ENCODE measurements at places on chromosomes 4 and X.

DNA sequence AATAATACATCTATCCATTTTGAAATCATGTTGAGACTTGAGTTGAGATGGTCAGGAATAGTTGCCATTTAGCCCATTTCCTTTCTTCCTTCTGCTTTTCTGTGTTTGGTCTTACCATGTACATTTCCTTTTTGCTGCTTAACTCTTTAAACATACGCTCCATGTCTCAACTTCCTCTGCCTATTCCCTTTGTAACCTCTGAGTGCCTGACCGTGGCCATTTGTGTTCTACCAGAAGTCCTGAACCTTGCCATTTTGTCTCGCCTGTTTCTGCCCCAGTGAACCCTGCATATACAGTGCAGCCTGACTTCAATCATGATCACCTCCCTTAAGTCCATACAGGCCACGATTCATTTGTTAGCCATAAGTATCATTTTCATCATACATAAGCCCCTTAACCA is 169.0 kb downstream of the RAPGEF2 start:
- DNase-seq, result no peak

DNA sequence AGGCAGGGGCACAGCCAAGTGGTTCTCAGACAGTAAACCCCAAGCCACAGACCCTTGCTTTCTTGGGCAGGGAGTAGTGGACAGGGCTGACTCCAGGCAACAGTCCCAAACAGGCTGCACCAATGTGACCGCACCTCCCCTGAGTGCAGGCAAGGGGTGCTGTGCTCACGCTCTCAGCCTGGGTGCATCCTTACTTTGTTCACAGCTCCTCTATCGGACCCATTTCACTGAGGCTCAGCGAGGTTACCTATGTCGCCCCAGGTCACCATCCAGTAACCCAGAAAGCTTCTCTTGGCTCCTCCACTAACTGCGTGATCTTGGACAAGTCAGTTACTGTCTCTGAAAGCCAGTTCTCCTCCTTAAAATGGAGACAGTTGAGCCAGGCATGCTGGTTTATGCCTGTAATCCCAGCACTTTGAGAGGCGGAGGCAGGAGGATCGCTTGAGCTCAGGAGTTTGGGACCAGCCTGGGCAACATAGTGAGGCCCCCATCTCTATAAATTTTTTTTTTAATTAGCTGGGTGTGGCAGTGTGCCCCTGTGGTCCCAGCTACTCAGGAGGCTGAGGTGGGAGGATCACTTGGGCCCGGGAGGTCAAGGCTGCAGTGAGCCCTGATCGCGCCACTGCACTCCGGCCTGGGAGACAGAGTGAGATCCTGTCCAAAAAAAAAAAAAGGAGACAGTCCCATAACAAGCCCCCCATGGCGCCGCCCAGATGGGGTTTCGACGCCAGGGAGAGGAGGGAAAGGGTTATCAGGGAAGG is 823 bp upstream of the MAN2B2 start:
- DNase-seq, result no peak

DNA sequence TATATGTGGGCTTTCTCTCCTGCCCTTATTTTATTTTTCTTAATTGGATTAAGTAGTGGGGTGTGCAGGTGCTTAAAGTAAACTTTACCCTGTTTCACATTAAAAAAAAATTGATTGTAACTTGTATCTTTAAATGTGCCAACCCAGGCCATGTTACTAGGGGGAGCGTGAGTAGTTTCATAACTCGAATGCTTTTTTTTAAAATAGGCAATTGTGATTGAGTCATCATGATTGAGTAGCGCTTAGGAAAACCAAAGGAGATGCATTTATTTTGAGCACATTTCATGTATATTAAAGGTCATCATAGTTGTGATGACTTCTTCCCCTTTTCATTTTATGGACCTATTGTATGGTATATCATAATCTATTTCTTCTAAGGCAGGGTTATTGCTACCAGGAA is 32.2 kb downstream of the GPAT3 start:
- DNase-seq, result no peak

GRCh38 chr4:68433582-68433981 is 13.7 kb upstream of the TMPRSS11E start:
- DNase-seq, result no peak

- no peak for DNase-seq
Observed at GRCh38 chrX:117196481-117196880, 733.7 kb upstream of the CT83 start.

DNA sequence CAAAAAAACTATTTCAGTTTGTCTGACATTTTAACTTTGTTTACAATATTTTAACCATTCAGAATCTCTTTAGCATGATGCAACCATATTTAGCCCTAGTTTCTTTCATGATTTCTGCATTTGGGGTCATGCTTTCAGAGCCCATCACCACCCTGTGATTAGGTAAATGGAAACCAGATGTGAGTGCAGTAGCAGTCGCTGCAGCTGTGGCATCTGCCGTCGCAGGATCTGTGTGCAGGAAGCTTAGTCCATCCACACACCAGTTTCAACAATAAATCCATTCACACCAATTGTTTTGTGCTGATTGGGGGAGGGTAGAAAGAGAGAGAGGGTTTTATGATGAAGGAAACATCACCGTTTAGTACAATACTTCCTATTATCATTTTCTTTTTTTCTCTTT is 130.5 kb downstream of the CPEB2 start:
- no peak for DNase-seq

DNA sequence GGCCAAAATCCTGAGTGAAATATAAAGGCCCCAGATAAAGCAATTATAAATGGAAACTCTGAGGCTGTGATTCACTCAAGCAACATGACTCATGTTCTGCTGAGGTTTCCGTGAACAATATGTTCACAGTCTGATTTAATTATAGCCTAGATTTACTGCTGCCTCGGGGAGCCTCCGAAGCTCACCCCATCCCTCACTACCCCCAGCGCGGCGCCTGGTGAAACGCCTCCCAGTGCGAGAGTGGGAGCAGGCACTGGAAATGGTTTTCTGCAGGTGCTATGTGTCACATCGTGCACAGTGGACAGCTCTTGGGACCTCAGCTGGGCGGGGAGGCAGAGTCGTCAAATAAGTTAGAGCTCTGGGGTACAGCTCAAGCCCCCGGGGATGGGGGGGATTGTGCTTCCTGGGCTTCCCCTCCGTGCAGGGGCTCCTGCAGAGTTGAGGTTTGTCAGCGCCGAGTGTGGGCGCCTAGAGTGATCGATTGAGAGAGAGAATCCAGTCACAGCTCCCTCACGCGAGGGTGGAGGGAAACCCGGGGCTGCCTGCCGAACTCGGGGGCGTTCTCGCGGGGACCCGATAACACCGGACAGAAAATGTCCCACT is 110.6 kb downstream of the PHKA2 start:
- peak; percentile 76 for DNase-seq

DNA sequence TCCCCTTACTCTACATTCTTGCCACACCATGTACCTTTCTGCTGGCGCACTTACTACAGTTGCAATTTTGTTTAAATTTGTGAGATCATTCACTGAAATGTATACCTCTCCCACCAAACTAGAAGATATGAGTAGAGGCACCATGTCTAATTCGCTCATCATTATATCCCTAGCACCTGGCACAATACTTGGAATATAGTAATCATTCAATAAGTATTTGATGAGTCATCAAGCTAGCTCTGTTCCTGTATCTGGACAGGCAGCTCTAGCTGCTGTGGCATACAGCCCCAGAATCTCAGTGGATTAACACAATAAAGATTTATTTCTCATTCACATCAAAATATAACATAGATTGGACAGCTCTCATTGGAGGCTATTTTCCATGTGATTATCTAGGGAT is 245.9 kb downstream of the IDS start:
- peak; percentile 39 for DNase-seq

GRCh38 chr4:126784966-126785580 is 847.7 kb upstream of the INTU start:
- DNase-seq, result no peak

GRCh38 chrX:119539872-119540271 is 25.3 kb downstream of the STEEP1 start:
- DNase-seq, result no peak

- no peak for DNase-seq
Observed at GRCh38 chr4:85778632-85779131, 303.7 kb downstream of the ARHGAP24 start.

GRCh38 chr4:168451331-168451730 is 29.0 kb downstream of the DDX60L start:
- no peak for DNase-seq

DNA sequence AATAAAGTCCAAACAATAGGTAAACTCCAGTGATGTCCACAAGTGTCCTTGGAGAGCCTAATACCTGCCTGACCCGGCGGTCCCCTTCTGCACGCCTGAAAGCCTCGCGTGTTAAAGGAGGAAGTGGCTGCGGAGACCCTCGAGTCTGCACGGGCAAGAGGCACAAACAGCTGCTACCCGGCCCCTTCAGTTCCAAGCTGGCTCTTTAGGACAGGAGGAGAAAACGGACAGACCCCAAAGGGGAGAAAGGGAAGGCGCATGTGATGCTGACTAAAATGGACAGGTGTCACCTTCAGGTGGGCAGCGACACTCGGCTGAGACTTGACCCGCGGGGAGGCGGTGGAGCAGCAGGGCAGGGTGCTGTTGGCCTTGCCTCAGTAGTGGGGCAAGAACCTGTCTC is 102.7 kb upstream of the TENM3 start:
- DNase-seq, result peak; percentile 11

GRCh38 chr4:10083861-10084641 is 32.5 kb downstream of the WDR1 start:
- no peak for DNase-seq

- DNase-seq, result no peak
Observed at GRCh38 chr4:175166020-175166419, 247.9 kb downstream of the ADAM29 start.

- DNase-seq, result peak; percentile 50
Observed at GRCh38 chrX:43661521-43662240, 5.6 kb downstream of the MAOA start.

GRCh38 chrX:15816886-15817285 is 26.6 kb downstream of the ZRSR2 start:
- DNase-seq, result peak; percentile 78

DNA sequence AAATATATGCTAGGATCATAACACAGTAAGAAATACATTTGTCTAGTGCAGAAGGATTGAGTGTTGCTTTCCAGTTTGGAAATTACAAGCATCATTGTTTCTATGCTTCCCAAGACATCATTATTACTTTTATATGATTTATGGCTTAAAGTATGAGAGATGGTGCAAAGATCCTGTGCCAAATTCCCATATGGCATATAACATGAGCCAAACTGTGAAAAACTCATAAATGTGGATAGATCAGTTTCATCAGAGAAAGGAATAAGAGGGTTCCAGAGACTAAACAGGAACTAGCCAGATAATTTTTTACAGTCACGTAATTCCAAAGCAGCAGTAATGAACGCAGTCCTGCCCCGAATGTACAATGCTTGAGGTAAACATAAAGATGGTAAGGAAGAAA is 126.3 kb downstream of the PRDM5 start:
- DNase-seq, result no peak

DNA sequence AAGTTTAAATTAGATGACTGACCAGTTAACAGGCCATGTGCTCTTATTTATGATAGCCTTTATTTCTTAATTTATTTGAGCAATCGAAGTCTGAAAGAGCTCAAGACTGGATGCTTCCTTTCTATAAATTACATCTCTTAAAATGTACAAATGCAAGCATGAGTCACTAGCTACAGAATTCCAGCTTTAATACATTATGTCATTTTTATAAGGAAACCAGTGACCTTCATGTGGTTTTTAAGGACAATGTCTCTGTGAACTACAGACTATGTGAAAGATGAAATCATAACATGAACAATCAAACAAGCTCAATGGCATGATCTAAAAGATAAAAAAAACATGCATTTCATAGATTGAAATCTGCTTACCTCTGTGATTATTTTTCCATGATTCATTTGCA is 15.4 kb downstream of the HTR2C start:
- no peak for DNase-seq

DNA sequence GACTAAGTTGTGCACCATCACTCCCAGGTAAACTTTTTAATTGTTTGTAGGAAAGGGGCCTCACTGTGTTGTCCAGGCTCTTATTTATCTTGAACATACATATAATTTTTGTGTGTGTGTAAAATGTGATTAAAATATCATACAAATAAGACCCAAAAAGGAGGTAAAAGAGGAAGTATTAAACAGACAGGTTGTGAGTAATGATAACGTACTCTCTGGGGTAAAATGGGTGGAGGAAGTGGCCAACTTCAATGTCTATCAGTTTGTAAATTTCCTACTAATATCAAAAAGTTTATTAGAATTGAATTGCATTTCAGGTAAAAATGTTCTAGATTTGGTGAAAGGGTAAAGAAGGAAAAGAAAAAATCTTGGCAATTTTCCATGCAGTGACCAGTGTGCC is 48.8 kb downstream of the SULT1E1 start:
- DNase-seq, result no peak

DNA sequence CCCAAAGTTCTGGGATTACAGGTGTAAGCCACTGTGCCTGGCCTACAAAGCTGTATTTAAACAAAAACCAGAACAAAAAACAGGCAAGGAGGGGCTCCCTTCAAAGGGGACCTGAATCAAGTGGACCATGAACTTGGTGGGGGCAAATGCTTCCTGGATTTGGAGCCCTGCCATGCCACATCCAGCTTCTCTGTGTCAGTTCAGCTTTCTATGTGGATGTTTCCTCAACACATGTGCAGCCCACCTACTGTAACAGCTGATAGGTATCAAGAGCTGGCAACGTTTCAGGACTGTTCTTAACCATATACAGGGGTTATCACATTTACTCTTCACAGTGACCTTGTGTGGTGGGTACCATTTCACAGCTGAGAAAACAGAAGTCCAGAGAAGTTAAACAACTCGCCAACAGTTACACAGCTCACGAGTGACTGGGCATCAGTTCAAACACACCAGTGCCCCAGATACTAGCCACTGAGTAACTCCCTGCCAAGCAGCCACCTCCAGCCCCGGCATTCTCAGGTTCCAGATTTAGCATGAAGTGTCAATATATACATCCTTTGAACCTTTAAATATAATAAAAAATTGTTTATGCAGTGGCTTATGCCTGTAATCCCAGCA is 7.5 kb downstream of the GPR143 start:
- no peak for DNase-seq

GRCh38 chrX:13420545-13421183 is 100.8 kb upstream of the ATXN3L start:
- DNase-seq, result no peak

DNA sequence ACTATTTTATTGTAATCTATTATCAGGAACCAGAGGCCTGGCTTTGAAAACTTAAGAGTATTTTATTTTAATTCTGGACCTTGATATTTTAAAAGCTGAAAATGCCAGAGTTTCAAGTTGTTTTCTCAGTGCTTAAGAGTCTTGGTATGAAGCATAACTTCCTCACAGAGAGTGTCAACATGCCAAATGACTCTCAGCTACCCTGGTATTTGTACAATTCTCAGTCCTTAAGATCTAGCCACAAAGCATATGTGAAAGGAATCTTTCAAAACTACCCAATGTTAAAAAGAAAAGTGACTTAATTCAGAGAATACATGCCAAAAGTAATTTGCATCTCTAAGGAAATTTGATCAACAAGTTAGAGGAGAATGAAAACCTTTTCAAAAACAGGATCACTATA is 171.9 kb downstream of the DKK2 start:
- peak; percentile 71 for DNase-seq
